ENCODE measurements at places on chromosomes 5 and 9.

- no peak for DNase-seq
Observed at GRCh38 chr5:163505049-163505367, 411 bp upstream of the MAT2B start.

DNA sequence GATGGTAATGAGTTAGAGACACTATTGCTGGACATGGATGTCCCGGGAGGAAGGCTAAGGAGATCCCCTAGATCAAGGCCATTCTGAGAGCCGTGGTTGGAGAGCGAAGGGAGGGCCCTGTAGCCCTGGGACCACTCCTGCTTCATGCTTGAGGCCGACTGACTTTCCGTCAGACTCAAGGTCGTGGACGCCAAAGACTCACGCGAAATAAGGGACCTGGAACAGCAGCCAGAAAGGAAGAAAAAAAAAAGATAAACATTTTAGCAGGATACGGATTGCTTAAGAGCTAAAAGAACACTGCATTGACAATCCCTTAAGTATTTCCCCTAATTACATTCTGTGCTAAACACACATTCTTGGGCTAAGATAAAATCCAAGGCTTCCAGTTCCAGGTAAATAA, 181.2 kb downstream of the GLIS3 start:
- no peak for DNase-seq

DNA sequence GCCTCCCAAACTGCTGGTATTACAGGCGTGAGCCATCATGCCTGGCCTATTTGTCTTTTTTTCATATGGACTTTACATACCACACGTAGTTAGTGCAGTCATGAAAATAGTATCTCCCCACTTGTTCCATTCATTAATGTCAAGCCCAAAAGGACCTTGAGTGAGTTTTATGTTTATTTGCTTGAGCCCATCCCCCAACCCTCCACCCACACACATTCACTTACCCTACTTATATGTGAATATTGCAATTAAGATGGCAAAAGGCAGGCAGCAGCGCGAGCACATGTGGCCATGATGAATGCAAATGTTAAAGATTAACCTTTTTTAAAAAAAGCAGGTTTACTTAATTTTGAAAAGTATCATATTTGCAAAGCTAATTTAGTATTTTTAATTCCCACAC, 24.9 kb upstream of the PIK3R1 start:
- no peak for DNase-seq

GRCh38 chr9:101592788-101593187, 2.0 kb downstream of the PPP3R2 start:
- DNase-seq: no peak

DNA sequence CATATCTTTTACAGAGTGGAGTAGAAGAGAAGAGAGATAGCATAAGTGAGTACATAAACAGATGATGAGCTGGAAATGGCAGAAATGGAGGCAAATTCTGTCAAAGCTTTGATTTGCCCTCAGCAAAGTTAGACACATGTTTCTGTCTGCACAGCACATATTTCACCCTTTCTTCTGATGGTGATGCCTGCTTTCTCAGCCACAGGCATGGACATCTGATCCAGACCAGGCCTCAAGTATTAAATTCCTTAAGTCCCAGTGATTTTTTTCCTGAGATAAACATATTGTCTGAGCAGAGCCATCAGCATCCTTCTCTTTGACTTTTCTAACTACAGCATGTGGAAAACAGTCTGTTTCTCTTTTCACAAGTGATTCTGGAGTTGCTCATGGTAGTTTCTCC, 409.8 kb downstream of the MAN2A1 start:
- no peak for DNase-seq

- DNase-seq: no peak
Observed at GRCh38 chr9:137136881-137137607, 1.9 kb upstream of the GRIN1 start.

- DNase-seq: no peak
Observed at GRCh38 chr5:17218353-17219005, 1.0 kb downstream of the BASP1 start.

DNA sequence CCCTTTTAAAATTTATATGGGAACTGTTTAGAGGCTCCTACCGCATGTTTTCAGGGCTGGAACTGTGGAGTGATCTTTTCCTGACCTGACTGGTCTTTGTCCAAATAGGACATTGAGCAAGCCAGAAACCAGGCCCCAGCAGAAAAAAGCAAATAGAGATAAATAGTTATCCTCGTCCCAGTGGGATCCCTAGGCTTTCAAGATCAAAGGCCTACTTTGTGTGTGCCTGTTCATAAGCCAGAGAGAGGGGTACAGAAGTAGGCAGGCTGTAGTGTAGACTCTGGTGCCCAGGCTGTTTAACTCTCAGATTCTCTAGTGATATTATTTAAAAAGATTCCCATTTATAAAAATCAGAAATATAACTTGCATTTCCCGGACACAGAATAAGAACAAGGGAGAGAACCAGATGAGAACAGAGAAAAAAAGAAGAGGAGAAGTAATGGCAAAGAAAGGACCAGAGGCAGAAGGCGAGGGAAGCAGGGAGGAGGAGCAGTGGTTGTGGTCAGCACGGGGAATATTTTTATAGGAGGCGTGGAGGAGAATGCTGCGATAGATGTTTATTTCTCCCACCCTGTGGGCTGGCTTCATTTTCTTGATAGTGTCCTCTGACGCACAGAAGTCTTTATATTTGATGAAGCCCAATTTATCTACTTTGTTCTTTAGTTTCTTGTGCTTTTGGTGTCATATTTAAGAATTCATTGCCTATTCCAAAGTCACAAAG, 101.2 kb downstream of the AOPEP start:
- DNase-seq: no peak

DNA sequence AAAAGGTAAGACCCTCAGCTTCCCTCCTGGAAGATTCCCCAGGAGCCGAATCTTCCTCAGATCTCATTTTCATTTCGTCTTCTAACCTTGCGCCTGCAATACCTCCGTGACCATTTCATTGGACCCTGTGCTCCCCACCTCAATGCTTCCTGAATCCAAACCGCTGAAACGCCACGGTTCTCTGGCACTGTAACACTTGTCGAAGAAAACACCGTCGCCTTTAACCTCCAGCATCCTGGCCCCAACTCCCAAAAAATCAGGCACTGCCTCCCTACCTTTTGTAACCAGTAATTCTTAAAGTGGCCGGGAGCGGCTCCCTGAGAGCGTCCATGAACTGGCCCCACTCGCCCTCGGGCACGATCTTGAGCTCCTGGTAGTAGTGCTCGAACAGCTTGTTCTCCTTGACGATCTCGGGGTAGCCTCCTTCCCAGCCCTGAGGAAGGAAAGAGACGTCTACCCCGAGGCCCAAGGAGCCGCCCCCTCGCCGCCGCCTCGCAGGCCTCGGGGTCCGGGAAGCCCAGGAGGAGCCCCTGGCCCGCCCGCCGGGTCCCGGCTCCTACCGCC, 438 bp downstream of the NSUN2 start:
- DNase-seq: no peak

GRCh38 chr9:32665101-32665500, 29.6 kb upstream of the TAF1L start:
- no peak for DNase-seq

DNA sequence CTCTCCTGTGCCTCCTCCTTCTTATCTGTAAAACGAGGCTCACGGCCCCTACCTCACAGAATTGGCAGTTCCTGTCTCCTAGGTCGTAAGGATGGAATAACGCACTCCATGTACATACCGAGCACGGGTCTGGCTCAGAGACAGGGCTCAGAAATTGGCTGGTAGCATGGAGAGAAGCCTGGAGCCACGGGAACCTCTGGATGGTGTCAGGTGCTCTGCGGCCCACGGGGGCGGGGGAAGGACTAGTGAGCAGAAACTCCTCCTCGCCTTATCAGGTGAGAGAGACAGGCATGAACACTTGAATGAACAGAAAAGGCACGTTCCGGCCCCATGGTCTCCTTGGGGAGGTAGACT, 15.4 kb upstream of the C5orf47 start:
- no peak for DNase-seq

- DNase-seq: no peak
Observed at GRCh38 chr5:133091034-133091433, 39.2 kb downstream of the HSPA4 start.

- DNase-seq: no peak
Observed at GRCh38 chr5:53613536-53613935, 53.1 kb downstream of the NDUFS4 start.

GRCh38 chr5:178357121-178357521, 124.5 kb upstream of the PHYKPL start:
- DNase-seq: no peak

GRCh38 chr5:36777105-36777757, 99.3 kb upstream of the NIPBL start:
- no peak for DNase-seq

DNA sequence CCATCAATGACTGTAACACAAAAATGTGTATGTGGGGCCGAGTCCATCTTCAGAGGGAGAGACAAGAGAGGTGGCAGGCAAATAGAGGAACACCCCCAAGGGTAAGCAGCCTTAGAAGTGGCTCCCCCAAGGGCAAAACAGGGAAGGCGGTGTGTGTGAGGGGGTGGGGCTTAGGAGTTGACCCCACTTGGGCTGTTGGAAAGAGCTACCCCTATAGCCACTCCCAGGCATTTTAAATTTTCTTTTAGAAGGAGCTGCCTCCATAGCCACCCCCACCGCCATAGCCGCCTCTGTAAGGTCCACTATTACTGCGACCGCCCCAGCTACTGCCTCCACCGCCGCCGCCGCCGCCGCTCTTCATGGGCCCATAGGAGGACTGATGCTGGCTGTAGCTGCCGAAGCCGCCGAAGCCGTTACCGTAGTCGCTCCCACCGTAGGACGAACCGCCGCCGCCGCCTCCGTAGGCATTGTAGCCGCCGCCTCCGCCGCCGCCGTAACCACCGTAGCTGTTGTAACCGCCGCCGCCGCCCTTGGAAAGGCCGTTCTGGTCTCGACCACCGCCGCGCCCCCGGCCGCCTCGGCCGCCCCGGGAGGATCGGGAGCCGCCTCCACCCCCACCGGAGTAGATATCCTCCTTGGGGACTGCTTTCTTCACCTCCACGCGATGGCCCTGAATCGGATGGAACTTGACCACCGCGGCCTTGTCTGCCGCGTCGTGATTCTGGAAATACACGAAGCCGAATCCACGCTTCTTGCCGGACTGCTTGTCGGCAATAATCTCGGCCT, 1.1 kb downstream of the HNRNPA0 start:
- peak; percentile 24 for DNase-seq

DNA sequence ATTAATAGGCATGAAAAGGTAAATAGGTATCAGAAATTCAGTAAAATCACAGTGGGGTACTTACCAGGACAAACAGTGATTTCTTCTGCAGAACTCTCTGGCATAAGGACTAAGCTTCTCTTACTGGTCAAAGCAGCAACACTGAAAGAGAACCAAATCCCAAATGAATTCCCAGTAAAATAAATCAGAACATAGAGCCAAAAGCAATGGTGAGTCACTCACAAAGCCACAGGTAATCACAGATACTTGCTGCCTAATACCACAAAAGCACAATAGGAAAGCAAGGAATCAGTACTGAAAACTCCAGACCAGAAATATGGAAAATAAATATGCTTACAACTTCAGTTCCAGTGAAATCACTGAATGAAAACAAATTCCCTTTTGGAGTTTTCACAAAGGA, 50.7 kb downstream of the UIMC1 start:
- no peak for DNase-seq

GRCh38 chr9:94576131-94576530, 17.5 kb downstream of the FBP2 start:
- DNase-seq: no peak

GRCh38 chr9:7607421-7607820, 192.2 kb downstream of the DMAC1 start:
- DNase-seq: no peak

DNA sequence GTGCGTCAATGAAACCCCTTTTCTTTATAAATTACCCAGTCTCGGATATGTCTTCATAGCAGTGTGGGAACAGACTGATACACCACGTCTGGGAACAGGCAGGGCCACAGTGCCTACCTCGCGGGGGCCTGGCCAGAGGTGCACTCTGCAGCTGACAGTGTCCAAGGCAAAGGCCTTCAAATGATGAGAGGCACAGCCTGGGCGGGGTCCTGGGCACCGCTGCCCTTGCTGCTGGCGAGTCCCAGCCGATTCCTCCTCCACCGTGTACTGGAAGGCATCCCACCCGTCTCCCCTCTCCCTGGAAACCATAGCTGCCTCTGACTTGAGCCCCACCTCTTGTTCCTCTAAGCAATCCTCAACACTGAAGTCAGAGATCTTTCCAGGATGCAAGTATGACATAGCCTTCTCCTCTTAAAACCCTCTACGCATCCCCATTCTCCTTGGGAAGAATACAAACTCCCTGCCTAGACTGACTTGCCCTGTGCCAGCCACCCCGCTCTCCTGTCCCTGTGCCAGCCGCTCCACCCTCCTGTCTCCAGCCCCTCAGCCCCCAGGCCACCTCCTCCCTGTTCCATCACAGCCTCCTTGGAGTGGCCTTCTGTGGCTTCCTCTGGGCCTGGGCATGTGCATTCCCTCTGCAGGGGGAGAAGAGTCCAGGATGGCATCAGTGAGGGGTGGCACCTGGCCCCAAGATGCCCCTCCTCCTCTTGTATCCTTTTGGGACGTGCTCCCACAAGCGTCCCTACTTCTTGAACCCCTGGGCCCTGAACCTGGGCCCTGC, 8.1 kb upstream of the COL5A1 start:
- no peak for DNase-seq

GRCh38 chr5:11684607-11685006, 219.6 kb downstream of the CTNND2 start:
- no peak for DNase-seq

GRCh38 chr9:137294091-137294680, 7.9 kb downstream of the NRARP start:
- no peak for DNase-seq

DNA sequence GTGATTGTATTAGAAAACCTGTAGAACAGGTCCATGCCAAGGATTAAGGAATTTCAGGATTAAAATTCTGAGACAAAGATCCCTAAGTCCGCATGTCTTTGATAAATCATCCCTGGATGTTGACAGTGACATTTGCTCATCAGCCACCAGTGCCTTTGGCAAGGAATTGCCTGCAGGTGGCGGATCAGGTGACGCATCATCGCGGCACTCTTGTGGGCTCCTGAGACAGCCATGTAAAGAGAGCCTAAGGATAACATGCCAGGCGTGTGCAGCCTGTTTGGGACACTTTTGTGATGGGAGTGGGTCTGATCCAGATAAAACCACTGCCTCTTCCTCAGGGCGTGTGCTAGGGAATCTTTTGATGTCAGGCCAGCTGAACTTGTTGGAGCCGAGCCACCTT, 40.6 kb downstream of the ADCY2 start:
- no peak for DNase-seq

GRCh38 chr5:56640763-56641406, 174.5 kb upstream of the MAP3K1 start:
- DNase-seq: no peak
